Fibroblast of the conjunctiva (primary cell): ENCODE measurements at places on chromosomes 5 and 9.

- DNase-seq: no peak
Measured at GRCh38 chr5:122447879-122448278, 135.8 kb downstream of the SNCAIP start.

GRCh38 chr5:180216646-180217171 lies 7.7 kb upstream of the RASGEF1C start:
- DNase-seq: no peak

DNA sequence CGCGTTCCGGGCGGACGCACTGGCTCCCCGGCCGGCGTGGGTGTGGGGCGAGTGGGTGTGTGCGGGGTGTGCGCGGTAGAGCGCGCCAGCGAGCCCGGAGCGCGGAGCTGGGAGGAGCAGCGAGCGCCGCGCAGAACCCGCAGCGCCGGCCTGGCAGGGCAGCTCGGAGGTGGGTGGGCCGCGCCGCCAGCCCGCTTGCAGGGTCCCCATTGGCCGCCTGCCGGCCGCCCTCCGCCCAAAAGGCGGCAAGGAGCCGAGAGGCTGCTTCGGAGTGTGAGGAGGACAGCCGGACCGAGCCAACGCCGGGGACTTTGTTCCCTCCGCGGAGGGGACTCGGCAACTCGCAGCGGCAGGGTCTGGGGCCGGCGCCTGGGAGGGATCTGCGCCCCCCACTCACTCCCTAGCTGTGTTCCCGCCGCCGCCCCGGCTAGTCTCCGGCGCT lies at the start of gene DAPK1:
DAPK1 (plus strand) TSS at position 264 of the 442 bp plus-strand sequence. CDS start 1,211 bp downstream, outside the sequence.
- no peak for DNase-seq

DNA sequence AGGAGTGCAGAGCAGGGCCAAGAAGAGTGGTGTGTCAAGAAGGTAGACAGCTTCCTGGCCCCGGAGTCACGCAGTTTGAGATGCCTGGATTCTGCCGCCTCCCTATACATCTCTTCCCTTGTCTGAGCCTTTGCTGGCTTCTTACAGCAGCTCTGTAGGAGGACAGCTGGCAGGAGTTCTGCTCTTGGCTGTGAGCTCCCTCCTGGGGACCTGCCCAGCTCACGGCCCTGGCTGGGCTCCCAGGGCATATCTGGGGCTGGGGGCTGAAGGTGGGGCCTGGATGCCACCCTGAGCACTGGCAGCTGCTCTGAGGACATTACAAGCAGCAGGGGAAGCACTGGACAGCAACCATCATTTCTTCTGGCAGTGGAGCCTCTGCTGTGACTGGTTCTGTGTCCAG lies 786 bp upstream of the TSSK1B start:
- DNase-seq: no peak

DNA sequence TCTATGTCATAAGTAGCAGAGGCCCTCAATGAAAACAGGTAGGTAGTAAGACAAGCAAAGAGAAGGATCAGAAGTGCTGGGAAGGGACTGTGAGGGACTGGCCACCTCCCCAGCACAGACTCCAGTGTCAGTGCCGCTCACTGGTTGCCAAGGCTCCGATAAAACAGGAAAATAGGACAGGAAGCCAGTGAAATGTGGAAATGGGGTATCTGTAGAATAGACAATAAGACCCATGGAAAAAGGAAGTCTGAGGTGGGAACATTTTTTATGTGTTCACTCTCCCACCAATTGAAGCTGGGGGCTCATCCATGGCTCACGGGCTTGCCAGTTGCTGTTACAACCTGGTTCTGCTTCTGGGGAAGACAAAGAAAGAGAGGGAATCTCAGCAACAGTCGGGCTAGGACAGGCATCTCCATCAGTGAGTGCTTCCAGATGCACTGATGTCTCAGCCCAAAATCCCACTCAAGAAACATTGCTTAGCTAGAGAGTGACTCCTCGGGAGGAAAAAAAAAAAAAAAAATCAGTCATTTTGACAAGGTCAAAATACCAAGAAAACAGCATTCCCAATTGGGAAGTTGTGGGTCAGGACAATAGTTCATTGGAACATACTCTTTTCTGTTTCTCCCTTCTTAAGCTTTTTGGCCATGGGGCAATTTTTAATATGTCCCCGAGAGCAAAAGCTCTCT lies 27.6 kb upstream of the NFIB start:
- DNase-seq: no peak

DNA sequence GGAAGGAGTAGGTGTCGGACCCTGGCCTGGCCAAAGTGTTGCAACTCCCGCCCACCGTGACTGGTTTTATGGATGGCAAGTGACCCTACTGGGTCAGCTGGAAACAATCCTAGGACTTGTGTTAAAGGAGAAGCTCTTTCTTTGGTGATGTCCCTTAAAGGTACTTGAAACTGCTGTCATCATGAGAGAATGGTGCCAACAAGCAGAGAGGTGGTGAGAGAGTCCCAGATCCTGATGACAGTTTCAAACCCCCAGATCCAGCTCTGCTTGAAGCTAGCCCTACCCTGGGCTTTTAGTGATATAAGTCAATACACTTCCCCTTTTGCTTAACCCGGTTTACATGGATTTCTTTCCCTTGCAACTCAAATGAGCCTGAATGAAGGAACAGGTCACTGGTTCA lies 72.5 kb upstream of the UBTD2 start:
- no peak for DNase-seq

- no peak for DNase-seq
Measured at GRCh38 chr5:168313596-168314204, 22.3 kb downstream of the WWC1 start.

DNA sequence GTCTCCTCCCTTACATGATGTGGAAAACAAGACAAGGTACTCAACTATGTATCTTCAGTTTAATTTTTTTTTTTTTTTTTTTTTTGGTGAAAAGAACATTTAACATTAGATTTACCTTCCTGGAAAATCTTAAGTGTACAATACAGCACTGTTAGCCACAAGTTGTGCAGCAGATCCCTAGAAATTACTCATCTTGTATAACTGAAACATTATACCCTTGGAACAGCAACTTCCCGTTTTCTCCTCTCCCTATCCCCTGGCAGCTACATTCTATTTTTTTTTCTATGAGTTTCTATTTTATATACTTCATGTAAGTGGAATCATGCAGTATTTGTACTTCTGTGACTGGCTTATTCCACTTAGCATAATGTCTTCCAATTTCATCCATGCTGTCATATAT lies 421.9 kb upstream of the FTMT start:
- no peak for DNase-seq

- peak; percentile 24 for DNase-seq
Measured at GRCh38 chr9:74496819-74497747, at the start of gene RORB. RORB (plus strand) TSS chr9:74497335; CDS start chr9:74497977, 642 bp downstream.

DNA sequence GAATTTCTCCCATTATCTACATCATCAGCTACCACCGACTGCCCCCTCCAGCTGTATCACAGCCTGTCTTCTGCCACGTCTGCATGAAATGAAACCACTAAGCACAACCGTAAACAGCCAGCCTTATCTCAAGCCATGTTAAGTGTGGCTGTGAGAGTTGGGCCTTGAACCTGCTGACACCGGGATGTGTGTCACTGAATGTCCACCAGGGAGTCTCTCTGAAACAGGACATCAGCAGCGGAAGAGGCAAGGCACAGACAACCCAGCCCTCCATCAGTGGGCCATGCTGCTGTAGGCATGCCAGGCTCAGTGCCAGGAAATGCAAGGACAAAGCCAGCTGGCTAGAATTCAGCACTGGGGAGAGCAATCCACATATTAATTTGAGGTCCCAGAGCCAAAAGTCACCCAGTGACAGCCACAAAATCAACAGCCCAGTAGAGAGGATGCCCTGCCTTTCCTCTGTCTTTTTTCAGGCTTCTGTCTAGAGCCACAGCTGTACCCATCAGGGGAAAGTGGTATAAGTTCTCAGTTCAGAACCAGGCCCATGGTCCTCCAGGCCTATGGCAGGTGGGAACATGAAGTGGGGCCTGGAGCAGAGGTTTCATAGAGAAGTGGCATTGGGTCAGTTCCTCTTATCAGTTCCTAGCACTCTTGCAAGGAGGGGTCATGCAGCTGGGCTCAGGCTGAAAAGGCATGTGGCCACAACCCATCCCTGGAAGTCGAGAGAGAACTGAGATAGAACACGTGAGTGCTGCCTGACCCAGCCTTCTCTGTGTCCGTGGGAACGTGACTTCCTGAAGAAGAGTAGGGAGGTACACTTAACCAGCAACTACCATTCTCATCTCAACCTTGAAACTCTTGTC lies 199.4 kb downstream of the ESM1 start:
- DNase-seq: no peak

- DNase-seq: no peak
Measured at GRCh38 chr5:54932789-54933188, 52.6 kb downstream of the ESM1 start.

- no peak for DNase-seq
Measured at GRCh38 chr9:8643896-8644295, 844.3 kb upstream of the DMAC1 start.

DNA sequence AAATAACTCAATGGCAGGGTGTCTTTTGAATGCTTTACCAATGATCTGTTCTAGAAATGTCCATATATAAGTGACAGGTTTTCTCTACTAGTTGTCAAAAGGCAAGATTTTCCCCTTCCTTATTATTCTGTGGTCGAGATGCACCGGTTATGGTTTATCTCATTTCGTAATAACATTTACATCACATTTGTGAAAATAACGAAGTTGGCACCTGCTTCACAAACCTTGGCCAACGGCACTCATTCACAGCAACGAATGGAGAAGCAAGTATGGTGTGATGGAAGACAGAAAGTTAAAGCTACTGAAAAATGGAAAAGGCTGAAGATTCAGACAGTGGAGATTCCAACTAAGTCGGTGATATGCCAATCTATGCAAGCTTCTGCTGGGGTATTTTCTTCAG lies 235.8 kb downstream of the KCTD16 start:
- DNase-seq: no peak

DNA sequence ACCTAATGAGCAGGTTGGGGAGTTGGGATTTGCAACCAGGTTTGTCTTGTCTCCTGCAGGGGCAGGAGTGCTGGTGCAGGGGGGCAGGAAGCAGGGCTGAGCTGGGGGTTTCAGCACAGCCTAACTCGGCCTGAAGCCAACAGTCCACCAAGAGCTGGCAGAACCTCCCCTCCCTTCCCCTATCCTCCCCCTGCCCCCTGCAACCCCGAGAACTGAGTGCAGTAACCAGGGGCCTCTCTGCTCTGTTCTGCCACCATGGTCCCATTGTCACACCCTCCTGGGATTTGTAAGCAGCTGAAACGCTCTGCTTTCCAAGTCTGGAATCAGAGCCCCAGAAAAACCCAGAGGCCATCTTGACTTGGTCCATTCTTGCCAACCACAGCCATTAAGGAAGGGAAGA lies 72.9 kb downstream of the ARHGEF37 start:
- no peak for DNase-seq

GRCh38 chr5:78594610-78595457 lies 53.7 kb downstream of the LHFPL2 start:
- peak; percentile 91 for DNase-seq

- no peak for DNase-seq
Measured at GRCh38 chr9:3468421-3469205, 57.2 kb downstream of the RFX3 start.
